ENCODE measurements at places on chromosomes 3 and 15.

DNA sequence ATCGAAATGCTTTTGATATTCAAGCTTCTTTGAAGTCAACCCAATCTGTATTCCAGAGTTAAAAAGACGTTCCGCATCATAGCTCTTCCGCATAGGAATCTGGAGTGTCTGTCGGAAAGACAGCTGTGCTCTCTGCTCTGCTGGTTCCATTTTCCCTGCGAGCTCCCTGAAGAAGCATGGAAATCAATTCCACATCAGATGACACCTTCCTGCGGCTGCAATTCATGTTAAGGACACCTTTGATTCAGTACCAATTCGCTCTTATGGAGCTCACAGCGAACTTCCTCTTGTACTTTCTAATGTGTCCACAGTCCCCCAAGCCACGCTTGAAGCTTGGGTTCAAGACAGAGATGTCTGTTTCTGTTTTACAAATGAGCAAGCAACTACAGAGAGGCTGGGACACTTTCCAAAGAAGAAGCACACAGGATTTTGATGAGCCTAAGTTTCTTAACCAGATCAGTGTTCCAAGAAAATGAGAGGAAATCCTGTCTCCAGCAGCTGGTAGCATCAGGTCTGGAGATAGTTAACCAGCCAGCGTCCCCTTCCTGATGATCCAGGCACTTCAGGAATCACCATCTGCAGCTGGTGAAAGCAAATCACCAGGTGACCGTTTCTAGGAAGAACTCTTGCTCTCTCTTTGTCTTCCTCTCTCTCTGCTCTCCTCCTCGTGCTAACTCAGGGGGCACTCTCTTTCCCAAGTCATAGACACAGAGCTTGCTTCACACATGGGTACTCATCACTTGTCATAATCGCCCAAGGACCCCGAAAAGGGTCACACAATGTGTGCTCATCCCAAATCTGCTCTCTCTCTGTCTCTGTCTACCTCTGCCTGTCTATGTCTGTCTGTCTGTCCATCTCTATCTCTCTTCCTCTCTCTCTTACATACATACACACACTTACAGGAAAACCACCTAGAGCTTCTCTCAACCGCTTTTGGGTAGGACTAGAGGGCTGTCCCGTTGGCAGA, 281.8 kb downstream of the FAM43A start:
- DNase-seq: no peak

GRCh38 chr3:184791171-184791570, 20.8 kb upstream of the VPS8 start:
- DNase-seq: no peak

GRCh38 chr15:99631255-99631654, 65.5 kb downstream of the MEF2A start:
- DNase-seq: no peak

DNA sequence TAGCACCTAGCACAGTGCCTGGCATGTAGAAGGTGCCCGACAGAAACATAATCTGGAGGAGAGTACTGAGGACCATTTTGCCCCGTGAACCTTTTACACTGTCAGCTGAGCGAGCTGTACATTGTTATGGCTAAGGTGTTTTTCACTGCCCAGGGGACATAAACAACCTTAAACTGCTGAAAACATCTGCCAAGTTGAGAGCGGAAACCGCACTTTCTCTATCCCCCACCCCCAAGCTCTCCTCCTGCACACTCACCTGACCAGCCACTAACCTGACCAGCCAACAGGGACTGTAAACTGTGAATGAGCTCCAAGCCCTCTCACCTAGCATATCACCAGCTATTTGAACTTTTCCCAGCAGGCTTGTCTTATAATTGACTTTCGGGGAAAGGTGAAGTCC, 17.6 kb downstream of the RAB43 start:
- DNase-seq: no peak

- no peak for DNase-seq
Measured at GRCh38 chr3:185341616-185342458, 21.1 kb upstream of the MAP3K13 start.
